ENCODE measurements at places on chromosomes 1 and 21.

DNA sequence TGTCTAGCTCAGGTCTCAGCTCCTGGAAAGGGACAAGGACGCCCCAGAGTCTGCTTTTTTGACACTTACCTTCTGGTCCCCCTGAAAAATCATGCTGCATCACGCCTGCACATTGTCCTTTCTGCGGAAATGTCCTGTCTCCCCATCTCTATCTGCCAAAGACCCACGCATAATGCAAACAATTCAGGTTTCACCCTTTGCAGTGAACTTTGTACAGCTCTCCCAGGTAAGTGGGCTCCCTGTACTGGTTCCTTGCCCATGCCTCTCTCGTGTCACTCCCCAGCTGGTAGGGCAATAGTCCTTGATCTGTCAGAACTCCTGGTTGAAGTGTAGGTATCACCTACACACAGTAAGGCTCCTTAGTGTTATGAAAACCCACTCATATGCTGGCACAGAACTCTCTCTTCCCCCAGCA, 102.9 kb upstream of the IRF2BP2 start:
- no peak for DNase-seq

GRCh38 chr1:150987924-150988323, 5.8 kb downstream of the ANXA9 start:
- DNase-seq, result no peak

GRCh38 chr1:41591891-41592290, 107.4 kb upstream of the EDN2 start:
- DNase-seq, result no peak

- DNase-seq, result no peak
These were observed 33.4 kb downstream of the PTGER3 start for GRCh38 chr1:71014178-71014579.

DNA sequence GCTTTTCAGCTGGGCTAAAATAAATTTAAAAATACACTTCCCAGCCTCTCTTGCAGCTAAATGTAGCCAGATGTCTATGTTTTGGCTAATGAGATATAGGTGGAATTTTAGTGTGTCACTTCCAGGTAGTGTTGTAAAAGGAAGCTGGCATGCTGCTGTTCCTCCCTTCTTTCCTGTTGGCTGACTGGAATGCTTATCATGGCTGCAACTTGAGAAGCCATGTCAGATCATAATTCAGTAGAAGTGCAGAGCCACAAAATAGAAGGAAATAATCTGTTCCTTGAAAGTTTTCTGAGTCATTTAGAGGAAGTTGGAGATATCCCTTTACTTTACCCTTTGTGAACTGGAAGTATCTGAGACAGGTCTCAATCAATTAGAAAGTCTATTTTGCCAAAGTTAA, 10.9 kb upstream of the RBM15 start:
- no peak for DNase-seq

- no peak for DNase-seq
These were observed 78.7 kb downstream of the TYW3 start for GRCh38 chr1:74811436-74812179.

GRCh38 chr1:213986925-213987250, 885 bp upstream of the PROX1 start:
- DNase-seq, result no peak

DNA sequence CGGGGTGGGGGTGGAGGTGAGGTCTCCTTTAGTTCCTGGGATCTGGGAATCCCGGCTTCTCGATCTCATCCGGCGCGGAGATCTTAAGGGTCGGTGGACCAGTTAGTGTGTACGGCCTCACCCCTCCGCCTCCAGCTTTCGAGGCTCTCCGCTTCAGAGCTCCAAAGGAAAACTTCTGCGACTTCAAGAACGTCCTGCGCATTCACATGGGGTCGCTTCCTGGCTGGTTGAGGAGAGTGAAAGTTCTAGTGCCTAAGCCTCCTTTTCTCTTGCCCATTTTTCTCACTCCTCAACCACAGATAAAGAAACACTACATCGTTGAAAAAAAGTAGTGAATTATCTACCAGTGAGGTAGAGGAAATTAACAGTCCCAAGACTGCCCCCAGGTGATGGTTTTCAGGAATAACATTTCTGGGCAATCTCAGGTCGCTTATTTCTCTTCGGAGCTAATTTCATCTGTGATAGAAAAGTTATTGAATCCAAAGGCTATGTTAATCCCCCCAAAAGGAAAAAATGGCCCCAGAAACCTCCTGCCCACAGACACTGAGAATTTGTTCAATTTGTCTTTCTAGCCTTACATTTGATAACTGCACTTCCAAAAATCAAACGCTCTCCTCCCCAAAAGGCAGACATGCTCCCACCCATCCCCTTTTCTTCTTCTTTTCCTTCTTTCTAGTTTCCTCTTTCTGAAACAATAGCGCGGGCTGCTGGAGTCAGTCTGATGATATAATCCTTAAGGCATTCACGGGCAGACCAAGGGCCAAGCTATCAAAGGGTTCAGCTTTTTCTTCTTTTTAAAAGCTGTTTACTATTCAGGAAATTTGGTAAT, 20.6 kb upstream of the TBX15 start:
- peak; percentile 17 for DNase-seq

DNA sequence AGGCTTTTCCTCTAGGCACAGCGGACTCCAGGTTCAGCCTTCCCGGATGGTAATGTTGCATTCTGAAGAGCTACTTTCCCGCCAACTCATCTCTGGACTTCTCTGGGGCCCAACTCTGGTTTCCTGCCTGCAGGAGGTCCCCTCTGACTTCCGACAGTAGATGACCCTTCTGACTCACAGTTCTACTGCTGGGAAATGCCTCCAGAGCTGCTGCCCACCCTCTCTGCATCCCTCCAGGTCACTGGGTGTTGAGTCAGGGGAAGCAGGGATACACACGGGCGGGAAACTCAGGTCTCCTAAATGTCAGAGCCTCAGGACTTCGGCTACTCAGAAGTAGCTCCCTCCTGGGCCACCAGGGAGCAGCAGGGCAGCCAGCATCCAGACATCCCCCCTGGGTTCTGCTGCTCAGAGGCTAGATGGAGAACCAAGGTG, 2.1 kb upstream of the KIF21B start:
- no peak for DNase-seq

DNA sequence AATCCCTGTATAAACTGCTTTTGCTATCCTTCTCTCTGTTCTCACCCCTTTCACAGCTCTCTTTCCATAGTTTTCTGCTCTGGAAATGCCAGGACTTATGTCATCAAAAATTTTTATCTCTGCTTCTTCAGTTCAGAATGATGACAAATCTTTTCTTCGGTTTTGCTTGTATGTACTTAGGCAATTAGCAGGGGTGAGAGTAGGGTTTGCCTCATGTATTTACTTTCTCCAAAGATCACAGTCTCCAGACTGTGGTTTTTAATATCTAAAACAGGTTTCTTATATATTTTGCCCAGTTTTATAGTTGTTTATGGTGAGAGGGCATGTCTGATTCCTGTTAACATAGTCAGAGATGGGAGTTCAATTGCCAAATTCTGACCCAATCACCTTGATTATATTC, 235.4 kb upstream of the LYPLAL1 start:
- no peak for DNase-seq

DNA sequence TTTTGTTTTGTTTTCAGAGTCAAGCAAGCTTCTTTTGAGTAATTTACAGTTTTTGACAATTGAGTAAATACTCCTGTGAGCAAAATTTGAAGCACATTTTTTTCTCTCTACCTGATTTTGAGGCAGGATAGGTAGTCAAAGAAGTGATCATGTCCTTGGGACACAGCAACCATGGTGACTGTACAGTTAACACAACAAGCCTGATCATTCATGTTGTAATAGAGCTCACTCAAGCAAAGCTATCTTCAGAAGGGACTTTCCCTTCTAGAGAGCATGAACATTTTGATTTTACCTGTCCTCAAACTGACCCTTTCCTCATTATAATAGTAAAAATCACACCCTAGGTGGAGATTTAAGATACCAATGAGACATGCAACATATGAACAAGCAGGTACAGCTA, 126.5 kb upstream of the KCNK1 start:
- no peak for DNase-seq

GRCh38 chr1:86233403-86233802, 76.8 kb upstream of the COL24A1 start:
- no peak for DNase-seq

DNA sequence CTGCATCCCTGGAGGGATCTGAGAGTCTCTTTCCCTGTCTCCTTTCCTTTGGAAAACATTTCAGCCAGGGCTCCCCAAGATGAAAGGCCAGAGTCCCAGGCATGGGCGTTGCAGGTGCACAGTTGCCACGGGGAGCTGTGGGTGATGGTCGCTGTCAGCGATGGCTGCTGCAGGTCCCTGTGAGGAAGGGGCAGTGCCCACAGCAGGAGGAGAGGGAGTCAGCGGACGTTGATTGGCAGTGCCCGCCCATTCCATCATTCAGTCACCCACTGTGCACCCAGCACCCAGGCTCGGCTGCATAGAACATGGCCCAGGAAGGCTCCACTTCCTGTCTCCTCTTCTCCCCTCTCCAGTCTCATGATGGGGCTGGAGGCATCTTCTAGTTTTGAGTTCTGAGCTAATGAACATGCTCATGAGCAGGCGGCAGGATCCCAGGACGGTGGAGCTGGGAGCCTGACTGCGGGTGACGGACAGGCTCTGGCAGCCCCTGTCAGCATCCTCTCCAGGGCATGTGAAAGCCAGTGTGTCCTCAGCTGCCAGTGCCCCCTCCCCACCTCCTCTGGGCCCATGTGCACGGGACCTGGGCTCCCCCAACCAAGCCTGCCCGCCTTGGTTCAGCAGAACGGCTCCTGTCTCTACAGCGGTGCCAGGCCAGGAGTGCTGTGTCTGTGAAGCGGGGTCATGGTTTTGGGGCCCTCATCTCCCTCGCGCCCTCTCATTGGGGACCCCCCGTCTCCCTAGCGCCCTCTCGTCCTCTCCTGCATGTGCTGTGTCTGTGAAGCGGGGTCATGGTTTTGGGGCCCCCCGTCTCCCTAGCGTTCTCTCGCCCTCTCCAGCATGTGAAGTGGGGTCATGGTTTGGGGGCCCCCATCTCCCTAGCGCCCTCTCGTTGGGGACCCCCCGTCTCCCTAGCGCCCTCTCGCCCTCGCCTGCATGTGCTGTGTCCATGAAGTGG, 24.5 kb downstream of the COL18A1 start:
- DNase-seq, result no peak

- no peak for DNase-seq
These were observed 54.7 kb upstream of the MPC2 start for GRCh38 chr1:167991546-167991945.

DNA sequence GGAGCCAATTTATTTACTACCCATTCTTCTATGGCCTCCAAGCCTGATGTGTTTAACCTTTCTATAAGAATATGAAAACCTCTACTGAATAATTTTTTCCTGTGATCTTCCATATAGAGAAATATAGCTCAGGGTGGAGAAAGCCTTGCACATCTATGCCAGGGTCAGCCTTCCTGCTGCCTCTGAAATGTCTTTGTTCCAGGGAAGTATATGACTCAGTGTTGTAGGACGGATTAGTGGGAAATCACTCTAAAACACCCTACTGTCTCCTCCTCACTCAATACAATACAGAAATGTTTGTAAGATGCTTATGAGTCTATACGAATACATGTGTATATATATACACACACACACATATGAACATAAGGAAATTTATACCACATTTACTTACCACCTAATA, 1044.9 kb downstream of the BRINP3 start:
- no peak for DNase-seq

DNA sequence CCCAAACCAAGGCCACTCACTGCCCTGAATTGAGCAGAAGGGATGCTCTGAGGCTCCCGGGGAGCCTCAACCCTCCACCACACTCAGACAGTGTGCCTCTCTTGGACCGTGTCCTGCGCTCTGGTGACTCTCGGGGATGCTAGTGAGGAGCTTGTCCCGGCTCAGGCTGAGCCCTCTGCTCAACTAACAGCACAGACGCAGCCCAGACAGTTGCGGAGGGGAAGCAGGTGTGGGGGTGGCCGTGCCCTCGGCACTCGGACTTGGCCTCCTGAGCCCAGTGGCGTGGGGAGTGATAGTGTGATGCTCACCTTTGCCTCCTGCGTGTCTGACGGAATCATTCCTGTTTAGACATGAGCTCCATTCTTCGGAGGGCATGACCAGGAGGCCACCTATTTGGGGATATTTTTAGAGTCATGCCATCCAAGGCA, 15.4 kb upstream of the SLC19A1 start:
- DNase-seq, result no peak

GRCh38 chr1:31689854-31690253, 14.0 kb downstream of the COL16A1 start:
- no peak for DNase-seq

DNA sequence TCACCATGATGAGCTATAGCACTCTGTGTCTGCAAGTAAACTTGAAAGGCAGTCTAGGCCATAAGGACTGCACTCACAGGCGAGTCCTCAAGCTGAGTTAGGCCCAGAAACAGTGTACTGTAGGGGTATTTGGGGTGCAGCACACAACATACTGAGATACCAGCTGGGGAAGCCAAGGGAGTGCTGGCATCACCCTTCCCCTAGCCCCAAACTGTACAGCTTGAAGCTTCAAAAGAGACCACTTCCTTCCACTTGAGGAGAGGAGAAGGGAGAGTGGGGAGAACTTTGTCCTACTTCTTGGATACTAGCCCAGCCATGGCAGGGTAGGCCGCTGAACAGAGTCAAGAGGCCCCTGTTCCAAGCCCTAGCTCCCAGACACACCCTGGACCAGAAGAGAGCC, 24.2 kb upstream of the SNX7 start:
- no peak for DNase-seq

GRCh38 chr1:202197653-202198365, 4.2 kb downstream of the LGR6 start:
- DNase-seq, result peak; percentile 57

- no peak for DNase-seq
These were observed 29.5 kb upstream of the KCNK1 start for GRCh38 chr1:233584376-233584775.

DNA sequence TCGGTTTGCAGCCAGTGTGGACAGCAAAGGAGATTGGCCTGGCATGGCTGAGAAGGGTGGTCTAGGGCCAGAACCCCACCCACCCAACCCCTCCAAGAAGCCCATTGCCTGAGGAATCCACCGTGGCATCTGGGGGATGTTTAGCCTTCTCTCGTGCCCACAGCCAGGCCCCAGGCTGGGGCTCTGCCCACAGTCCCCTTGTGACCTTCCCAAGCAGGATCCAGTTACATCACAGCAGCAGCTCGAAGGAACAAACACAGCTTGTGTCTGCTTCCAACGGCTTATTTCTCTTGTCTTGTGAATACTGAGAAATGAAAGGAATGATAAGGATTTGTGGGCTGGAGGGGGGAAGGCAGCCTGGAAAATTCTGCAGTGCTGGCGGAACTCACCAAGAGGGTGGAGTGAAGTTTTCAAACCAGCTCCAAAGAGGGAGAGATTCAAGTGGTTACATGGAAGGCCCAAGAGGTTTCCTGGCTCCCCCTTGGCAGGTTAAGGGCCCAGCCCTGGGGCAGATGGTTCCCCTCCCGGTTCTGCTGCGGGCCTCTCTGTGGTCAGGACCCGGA, 61.6 kb downstream of the DHRS3 start:
- DNase-seq, result no peak
